ENCODE measurements at places on chromosomes 5 and 9.
A peak's percentile ranks its signal among the peaks of the same experiment; 100 is the strongest.

DNA sequence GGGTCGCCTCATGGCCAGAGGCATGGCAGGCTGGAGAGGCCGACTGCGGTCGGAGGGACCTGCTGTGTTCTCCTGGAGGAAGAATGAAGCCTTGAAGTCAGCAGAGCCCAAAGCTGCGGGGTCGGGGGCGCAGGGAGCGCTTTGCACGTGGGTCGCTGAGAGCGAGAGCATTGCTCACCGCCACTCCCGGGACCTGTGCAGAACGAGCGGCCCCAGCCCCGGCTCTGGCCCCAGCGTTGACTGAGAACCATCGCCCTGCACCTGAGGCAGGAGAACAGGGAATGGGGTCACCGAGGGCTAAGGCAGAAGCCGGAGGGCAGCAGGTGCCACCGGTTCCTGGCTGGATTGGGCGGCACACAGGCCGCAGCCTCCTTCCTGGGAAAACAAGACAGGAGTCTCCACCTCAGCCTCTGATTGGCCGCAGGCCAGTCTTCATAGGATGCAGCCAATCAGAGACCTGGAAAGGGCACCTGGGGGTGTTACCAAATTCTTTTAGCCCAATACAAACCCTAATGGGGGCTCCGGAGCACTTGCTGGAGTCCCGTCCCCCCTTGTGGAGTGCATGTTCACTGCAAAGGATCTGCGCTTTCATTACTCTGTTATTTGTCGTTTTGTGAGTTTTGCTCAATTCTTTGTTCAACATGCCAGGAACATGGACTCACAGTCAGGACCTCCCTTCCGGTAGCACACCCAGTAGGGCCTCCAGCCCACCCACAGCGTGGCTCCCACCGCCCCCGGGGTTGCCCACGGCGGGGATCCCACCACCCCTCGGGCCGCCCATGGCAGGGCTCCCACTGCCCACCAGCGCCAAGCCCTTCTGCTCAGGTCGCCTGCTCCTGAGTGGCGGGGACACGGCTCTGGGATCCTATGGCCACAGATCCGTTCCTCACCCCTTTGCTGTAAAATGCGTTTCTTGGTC lies 24.7 kb upstream of the SLC6A19 start:
- no peak for DNase-seq

GRCh38 chr9:97768746-97769145 lies 71.6 kb upstream of the XPA start:
- DNase-seq = no peak

DNA sequence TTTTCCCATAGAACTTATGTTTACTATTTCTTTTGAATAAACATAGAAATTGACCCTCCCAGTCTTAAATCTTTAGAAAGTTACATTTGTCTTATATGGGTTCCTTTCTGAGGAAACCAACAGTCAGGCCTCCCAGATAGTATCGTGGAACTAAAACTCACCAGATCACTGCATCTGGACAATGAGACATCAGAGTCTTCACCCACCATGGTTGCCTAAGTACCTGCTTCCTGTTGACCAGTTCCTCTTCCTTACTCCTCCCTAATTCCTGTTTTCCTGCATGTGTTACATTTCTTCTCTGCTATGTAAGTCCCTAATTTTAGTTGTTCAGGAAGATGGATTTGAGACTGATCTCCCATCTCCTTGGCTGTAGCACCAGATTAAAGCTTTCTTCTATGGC lies 462.2 kb downstream of the DIRAS2 start:
- no peak for DNase-seq

DNA sequence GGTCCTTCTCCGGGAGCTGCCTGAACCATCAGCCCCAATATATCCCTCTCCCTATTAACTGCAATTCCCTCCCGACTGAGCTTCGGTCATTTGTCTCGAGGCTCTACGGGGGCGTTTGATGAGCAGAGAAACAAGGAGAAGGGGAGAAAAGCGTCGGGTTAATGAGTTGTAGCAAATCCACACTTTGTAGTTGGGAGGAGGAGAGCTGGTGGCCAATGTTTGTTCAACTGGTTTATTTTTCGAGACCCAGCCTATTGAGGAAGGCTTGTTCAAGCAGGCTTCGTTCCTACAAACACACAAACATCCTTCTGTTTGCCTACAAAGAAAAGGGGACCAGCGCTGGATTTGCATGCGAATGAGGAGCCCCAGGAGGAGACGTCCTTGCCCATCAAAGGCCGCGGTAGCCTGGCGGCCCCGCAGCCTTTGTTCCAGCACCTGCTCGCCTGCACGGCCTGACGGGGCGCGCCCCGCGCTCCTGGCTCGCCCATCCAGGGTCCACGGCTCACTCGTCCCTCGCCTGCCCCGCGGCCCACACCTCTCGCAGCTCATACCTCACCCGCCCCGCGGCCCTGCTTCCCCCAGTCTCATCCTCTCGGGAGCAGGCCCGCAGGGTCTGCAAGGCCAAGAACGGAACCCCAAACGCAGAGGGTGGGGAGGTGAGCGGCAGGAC lies 4.6 kb downstream of the FOXD1 start:
- no peak for DNase-seq

GRCh38 chr9:89436963-89437625 lies 60.8 kb downstream of the SEMA4D start:
- peak; percentile 60 for DNase-seq

DNA sequence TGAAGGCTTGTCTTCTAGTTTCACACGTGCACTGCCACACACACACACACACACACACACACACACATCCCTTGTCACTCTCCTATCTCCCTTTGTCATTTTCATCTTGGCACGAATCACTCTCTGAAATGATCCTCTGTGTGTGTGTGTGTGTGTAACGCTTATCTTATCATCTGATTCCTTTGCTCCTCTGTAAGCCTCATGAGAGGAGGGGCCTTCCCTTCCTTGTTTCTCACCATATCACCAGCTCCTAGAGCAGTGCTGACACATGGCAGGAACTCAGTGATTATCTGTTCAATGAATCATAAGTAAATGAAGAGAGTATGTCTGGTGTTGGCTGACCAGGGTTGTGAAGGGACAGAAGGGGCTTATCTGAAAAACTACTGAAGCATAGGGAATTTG lies 53.3 kb downstream of the PDE4D start:
- DNase-seq = no peak

DNA sequence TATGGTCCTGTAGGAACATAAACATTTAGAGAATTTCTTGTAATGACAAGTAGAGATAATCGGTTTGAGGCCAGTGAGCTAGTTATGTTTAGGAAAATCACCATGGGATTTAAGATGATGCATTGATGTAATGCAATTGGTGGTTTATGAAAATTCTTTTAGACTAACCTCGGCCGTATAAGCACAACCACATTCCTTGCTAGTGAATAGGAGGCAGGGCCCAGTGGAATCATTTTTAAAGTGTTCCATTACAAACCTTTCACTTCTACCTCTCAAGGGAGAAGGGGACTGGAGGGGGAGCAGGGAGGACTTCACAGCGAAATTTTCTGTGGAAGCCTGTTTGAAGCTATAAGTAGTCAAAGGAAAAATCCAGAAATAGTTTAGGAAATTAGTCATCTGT lies 71.8 kb upstream of the NFIL3 start:
- no peak for DNase-seq

GRCh38 chr9:135864447-135865049 lies 42.8 kb downstream of the CAMSAP1 start:
- DNase-seq = peak; percentile 66

DNA sequence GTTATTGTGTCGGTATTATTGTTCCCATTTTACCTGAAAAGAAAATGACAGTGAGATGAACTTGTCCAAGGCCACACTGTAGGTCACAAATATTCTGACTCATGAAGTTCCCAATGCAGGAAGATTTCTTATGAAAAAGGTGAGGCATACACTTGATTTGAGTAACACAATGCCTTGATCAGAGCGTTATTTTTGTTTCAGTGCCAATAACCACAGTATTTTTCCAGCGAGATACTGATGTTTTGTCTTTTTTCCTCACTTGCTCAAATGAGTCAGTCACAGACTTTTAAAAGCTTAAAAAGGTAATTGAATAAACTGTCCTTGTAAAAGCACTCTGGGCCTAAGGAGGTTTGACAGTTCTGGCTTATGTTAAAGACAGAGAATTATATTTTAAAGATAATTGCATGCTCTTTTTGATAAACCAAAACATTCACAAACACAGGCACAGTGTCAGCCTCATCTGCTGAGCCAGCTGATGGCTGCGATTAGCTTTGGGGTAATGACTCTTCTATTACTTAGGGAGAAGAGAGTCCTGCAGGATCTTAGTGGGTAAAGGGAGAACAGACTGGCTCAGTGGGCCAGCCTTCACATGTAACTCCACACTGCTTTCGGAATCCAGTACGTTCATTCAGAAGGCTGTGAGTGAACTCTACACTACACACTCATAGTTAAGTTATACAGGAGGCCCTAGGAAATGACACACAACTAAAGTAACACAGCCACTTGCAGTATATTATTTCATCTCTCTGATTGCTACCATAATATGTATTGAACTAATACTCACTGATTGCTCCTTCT lies 165.5 kb upstream of the CD180 start:
- no peak for DNase-seq

DNA sequence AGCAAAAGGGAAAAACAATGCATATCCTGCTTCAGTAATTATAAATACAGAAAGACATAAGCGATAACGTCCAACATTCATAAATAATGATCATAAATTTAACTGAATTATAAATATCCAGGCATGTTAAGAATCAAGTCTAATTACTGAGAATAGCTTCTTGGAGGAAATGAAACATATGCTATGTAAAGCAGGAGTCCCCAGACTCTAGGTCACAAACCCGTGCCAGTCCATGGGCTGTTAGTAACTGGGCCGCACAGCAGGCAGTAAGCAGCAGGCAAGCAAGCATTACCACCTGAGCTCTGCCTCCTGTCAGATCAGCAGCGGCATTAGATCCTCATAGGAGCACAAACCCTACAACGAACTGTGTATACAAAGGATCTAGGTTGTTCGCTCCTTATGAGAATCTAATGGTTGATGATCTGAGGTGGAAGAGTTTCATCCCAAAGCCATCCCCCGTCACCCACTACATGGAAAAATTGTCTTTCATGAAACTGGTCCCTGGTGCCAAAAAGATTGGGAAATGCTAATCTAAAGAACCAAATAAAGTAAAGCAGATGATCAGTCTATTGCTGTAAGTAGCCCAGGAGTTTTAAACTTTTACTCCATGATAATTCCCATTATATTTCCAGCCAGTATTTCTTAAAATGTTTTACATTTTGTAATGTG lies 50.4 kb downstream of the CERT1 start:
- no peak for DNase-seq
